ENCODE measurements at places on chromosomes 4 and X.

DNA sequence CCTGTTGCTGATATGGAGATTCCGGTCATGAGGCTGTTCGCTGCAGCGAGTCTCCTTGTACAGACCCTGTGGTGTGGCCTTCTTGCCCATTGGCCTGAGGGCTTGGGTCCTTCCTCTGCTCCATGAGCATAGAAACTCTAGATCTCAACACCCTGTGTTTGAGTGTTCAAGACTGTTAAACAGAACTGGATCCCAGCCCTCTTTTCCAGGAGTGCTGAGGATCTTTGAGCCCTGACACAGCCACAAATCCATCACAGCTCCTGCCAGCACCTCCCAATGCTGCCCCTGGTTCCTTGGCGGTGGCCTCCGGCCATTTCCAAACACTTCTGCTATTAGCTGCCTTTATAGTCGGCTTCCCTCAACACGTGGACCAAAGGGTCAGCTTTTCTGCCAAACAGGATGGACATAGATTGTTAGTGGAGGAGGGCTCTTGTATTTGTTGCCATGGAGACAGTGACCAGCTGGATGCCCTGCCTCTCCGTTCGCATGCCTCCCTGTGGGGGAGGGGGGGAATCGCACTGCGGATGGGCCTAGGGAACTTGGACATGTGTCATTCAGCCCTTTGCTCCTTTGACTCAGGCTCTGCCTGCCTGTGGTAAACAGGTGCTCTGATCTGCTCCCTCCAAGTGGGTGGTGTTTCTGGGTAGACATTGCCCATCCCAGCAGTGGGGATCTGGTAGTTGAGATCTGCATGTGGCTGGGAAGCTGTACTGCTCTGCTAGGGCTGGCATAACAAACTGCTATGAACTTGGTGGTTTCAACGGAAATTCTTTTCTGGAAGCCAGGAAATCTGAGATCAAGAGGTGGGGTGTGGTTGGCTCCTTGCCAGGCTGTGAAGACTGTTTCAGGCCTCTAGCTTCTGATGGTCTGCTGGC lies 6.9 kb upstream of the WDR1 start:
- no peak for DNase-seq

- no peak for DNase-seq
Measured at GRCh38 chrX:153245288-153245731, 66.2 kb downstream of the MAGEA1 start.

DNA sequence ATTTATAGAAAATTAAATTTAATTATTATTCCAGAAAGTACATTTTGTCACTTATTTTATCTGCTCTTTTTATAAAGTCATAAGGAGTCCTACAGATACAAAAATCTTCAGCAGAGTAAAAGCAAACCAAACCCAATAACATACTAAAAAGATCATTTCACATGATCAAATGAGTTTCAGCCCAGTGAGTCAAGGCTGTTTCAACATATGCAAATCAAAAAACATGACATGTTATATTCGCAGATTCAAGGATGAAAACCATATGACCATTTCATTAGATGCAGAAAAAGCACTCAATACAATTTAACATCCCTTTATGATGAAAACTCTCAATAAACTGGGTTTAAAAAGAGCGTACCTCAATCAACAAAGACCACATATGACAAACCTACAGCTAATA lies 214.3 kb downstream of the FAT4 start:
- no peak for DNase-seq

GRCh38 chr4:38016698-38017097 lies 56.5 kb downstream of the PTTG2 start:
- DNase-seq: no peak

GRCh38 chr4:175103403-175103802 lies 185.2 kb downstream of the ADAM29 start:
- no peak for DNase-seq

- DNase-seq: no peak
Measured at GRCh38 chr4:100086766-100087431, 103.4 kb downstream of the DDIT4L start.

DNA sequence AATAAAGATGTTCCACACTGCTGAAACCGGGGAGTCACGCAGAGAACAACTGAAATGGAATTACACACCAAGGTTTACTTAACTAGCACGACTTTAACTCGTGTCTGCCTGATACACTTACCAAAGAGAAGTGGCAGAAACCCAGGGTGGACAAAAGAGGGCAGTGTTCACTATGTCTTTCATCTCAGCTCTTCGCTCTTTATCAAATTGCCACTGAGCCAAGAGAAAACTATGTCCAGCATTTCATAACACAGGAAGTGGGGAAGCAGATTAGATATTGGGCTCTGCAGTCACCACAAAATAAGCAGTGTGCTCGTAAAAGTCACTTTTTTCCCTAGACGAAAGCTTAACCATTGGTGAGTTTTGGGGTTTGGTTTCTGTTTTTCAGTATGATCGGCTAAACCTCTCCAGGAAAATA lies 155.7 kb downstream of the CHIC2 start:
- DNase-seq: peak; percentile 75

DNA sequence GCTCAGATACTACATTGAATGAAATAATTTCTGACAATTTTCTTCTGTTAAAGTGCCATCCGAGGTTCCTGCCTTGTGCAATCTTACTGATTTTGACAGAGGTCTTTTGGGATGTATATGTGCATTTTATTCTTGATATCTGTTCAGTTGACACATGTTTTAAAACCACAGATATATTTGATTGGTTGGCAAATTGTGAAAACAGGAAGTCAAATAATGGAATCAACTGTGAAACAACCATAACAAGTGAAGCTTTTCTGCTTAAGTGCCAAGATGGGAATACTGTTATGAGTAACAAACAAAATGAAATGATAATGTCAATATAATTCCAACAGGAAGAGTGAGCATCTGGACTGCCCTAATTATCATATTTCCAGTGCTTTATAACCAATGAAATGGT lies 84.9 kb upstream of the TET2 start:
- peak; percentile 3 for DNase-seq

DNA sequence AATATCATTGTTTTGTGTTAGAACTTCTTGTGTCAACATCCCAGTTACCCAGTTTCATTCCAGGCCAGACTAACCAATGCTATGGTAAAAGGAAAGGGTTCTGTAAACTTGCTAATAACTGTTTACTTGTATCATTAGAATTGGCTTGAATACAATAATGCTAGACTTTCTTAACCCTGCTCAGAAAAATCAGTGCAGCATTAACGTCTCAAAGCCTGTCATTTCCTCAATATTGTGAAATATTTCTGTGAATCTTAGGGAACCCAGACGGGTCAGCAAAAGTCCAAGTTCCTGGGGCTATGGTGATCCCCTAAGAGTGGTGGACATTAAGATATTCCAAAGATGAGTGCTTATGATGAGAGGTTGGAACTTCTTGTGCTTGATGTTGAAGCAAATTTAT lies 541.2 kb upstream of the MAGEB18 start:
- DNase-seq: no peak

- no peak for DNase-seq
Measured at GRCh38 chr4:126215759-126216158, 901.0 kb downstream of the FAT4 start.

GRCh38 chr4:15327311-15328298 lies 100.2 kb upstream of the C1QTNF7 start:
- no peak for DNase-seq

DNA sequence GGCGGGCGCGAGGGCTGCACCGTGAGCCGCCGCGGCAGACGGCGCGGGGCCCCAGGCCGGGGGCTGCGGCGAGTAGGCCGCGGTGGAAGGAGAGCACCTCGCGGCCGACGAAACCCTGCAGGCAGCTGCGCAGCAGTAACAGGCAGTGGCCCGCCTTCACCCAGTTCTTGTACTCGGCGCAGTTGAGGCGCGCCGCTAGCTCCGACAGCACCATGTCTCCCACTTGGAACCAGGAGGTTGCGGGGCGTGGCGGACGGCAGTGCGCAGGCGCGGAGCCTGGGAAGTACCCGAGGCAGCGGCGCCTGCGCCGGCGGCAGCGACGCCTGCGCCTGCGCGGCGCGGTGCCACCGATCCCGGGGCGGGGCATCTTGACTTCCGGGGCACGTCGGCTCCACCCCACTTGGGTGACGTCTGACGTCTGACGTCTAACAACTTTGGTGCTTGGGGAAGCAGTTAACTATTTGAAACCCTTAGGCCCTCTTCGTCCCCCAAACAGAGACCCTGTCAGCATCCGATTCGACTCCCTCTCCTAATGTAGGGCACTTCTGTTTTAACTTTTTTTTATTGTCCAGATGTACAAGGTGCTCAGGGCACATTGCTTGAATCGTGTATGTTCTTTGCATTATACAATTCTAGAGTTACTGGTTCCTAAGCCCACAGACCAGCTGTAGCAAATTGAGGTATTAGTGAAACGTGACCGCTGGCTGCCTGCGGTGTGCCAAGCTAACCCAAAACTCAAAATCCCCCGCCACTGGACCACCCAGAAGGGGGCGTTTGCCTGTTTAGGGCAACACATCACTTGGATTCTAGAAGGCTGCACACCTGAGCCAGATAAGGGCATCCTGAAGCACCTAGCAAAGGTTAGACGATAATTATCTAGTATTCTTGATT lies at the start of gene CXorf38:
CXorf38 (minus strand) TSS at position 255 of the 891 bp plus-strand sequence; CDS start at position 214, 41 bp downstream.
- DNase-seq: peak; percentile 90

GRCh38 chrX:16023790-16024734 lies 99.3 kb upstream of the GRPR start:
- no peak for DNase-seq

DNA sequence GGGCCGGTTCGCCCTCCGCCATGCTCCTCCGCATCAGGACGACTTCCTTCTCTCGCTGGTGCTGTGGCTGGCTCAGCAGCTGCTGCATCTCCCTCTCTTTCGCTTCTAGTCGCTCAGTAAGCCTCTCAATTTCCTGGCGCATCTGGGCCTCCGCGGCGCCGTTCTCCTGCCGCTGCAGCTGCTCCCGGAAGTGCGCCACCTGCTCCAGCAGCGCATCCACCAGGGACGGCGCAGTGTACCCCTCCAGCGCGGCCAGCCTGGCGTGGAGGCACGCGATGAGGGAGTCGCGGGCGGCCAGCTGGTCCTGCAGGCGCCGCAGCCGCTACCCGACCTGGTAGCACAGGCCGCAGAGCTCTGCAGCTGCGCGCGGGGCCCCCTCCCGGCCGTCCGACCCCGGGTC lies 97.4 kb upstream of the MED14 start:
- no peak for DNase-seq

- no peak for DNase-seq
Measured at GRCh38 chrX:83508526-83509253, 600 bp downstream of the POU3F4 start.

DNA sequence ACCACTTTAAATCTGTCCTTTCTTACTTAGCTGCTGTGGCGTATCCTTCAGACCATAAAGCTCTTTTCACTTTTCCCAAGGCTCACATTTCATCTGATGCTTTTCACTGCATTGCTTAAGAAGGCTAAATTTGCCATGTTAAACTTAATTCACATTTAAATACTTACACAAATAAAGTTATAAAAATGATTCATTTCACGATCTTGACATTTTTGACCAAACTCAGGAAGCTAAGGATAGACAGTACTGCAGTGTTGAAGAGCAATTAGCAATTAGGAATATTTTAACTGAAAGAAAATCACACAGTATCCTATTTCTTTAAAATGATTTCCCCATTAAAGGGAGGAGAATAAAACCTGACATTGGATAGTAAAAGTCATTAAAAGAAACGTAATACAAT lies 1038.6 kb downstream of the STPG2 start:
- no peak for DNase-seq

GRCh38 chrX:78314561-78314960 lies 12.8 kb downstream of the CYSLTR1 start:
- DNase-seq: no peak

- DNase-seq: no peak
Measured at GRCh38 chr4:145170223-145170622, 10.2 kb downstream of the OTUD4 start.

GRCh38 chr4:67615119-67615518 lies 56.6 kb downstream of the STAP1 start:
- DNase-seq: no peak

- no peak for DNase-seq
Measured at GRCh38 chr4:22385611-22386011, 130.3 kb downstream of the ADGRA3 start.

DNA sequence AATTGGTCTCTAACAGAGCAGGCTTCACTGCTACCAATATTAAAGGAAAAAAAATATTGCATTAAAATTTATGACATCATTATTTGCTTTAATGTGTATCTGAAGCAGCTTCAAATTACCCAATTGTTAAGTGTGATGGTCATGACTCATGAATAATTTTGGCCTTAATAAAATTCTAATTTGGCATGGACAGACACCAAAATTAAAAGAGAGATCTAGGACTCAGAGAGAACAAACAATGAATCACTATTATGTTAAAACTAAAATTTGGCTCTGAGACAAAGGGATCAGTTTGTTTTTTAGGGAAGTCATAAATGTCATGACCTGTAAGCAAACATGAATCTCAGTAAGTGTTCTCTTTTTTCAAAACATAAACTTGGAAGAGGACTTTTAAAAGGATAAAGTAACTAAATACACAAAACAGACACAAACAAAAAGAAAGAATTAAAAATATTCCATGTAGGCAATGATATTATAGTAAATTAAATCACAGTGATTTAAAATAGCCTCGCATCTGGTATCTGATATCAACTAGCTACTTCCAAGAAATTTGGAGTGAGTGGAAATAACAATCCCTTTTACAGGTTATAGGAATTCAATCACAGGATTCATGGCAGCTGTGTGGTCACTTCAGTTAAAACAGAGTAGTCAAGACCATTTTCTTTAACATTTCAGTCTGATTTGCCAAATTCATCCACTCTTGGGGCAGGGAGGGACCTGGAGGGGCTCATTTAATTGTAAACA lies 11.6 kb downstream of the VEGFC start:
- no peak for DNase-seq

- DNase-seq: no peak
Measured at GRCh38 chr4:109952612-109953011, 39.9 kb downstream of the EGF start.

- DNase-seq: no peak
Measured at GRCh38 chr4:52551487-52551886, 107.6 kb downstream of the USP46 start.

DNA sequence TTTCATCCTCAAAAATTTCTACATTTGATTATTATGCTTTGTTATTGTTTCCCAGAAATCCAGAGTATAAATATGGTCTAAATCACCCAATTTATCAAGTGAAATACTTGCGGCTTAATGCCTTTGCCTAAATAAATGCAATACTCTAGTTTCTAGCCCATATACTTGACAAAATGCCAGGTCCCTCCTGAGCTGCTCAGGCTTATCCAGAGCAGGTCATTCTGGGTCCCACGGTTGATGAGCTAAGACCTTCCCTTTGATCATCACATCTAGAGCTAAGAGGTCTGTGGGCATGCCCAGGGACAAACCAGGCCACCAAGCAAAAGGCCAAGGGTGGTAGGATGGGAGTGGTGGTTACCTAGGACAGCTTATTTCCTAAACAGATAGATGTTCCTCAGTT lies 180.1 kb downstream of the SMIM20 start:
- DNase-seq: no peak

- peak; percentile 35 for DNase-seq
Measured at GRCh38 chr4:155666344-155667221, at the start of gene GUCY1A1. Gene GUCY1A1 (plus strand): TSS chr4:155666848. CDS start chr4:155696868, 30,020 bp downstream.

- DNase-seq: no peak
Measured at GRCh38 chr4:116688536-116688935, 396.8 kb downstream of the TRAM1L1 start.

All from NCI-H2081 (cell line).